Sigmoid colon (tissue), 7 donors: ENCODE measurements at places on chromosomes 12 and 14. TPM values are rescaled to one million over a fixed set of nuclear protein-coding genes. Genes with fewer than 3 reads are reported as not detected.

DNA sequence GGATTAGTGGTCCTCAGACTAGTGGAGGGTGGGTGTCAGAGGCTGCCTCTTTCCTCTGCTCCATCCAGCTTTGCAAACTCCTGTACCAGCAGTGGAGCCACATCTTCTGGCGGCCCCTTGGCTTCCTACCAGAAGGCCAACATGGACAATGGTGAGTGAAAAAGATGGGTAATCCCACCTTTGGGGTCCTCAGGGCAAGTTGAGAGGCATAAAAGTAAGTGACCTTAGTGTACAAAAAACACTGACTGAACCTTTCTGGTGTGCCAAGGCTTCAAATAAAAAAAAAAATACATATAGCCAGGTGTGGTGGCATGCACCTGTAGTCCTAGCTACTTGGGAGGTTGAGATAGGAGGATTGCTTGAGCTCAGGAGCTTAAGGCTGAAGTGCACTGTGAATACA, 9.2 kb upstream of the PIP4K2C start:
- no peak for DNase-seq

- DNase-seq, result no peak
Observed at GRCh38 chr12:42010715-42011114, 134.0 kb downstream of the GXYLT1 start.

DNA sequence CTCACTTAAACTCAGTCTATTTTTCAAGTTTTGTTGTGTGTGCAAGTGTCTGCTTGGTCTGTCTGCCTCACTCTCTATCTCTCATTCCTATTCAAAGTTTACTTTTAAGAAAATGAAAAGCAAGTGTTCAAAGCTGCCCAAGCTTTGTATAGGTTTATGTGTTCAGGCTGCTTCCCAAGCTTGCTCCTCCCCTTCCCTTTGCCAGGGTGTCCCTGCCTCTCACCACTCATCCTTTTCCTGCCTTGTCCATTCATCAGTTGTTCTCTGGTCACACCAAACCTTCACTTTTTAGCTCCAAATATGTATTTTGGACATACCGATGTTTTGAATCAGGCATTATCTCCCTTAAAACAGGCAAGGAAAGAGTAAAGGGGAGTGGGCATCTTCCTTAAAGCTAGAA, 41.3 kb downstream of the STK38L start:
- no peak for DNase-seq

GRCh38 chr14:96165493-96166436, 38.9 kb upstream of the BDKRB2 start:
- peak; percentile 26 for DNase-seq

DNA sequence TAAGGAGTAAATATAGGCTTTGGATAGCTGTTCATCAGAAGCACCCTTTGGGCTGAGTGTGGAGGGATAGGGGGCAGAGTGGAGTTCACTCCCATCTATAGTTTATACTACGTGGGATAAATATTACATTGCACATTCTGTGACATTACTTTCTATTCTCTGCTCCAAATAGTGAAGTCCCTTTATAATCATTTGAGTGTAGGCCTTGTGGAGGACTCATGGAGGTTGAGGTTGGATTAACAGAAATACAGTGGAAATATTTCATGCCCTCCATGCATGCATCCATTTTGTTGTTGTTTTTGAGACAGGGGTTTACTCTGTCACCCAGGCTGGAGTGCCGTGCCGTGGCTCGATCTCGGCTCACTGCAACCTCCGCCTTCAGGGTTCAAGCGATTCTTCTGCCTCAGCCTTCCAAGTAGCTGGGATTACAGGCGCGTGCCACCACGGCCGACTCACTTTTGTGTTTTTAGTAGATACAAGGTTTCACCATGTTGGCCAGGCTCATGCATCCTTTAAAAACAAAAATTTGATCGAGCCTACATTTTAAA, 1.4 kb downstream of the CHPT1 start:
- DNase-seq, result no peak

DNA sequence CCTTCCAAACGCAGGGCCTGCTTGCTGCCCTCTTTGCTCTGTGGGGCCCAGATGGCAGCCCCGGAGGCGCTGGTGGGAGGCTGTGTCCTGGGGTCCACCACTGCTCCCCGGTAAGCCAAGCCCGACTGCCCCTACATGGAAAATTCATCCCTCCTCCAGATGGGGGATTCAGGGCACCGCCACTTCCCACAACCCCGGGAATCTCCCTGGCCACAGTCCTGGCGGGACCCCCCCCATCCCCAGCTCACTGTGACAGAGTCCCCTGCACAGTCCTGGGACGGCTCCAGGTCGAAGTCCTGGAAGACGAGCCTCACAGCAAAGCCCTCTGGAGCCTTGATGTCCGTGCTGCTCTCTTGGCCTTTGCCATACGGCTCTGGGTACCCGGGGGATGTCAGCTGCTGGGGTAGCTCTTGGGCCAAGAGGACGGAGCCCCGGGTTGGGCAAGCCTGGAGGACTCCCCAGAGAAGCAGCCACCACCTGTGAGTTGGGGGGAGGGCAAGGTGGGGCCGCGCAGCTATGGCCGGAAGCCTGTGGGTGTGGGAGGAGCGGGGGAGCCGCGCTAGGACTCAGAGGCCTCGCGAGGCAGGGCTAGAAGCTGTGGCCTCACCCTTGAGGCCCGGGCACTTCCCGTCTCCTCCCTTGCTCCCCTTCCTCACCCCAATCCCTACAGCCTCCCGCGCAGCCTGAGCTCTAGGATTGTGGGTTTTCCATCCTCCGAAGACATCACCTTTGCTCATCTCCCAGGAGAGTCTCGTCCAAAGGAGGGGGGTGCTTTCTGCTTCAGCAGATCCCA, 815 bp downstream of the C1RL start:
- peak; percentile 91 for DNase-seq

DNA sequence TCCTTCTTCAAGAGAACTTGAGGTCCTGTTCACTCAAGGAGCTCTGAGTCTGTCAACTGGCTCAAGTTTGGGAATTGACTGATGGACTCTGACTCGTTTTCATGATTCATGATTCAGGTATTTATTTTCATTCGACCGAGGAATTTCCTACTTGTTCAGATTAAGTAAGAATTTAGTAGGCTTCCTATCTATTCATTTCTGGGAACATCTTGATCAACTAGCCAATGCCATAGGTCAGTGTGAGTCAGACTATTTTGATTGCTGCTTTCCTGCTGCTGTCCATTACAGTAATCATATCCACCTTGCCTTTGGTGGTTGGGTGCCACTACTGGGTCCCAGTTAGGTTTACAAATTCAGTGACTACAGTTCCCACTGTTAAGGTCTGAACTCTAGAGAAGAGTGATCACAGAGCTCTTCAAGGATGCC, 6.1 kb downstream of the FAM186A start:
- no peak for DNase-seq

GRCh38 chr12:131598717-131599116, 112.2 kb upstream of the SFSWAP start:
- DNase-seq, result no peak

GRCh38 chr14:46325157-46325556, 326.4 kb downstream of the RPL10L start:
- no peak for DNase-seq

- DNase-seq, result no peak
Observed at GRCh38 chr12:104569346-104570173, 112.8 kb downstream of the CHST11 start.

- no peak for DNase-seq
Observed at GRCh38 chr14:37595809-37596621, 586 bp downstream of the TTC6 start.

GRCh38 chr12:98635657-98636323, 8.8 kb downstream of the IKBIP start:
- DNase-seq, result no peak

- DNase-seq, result no peak
Observed at GRCh38 chr14:47103771-47104170, 452.2 kb upstream of the RPL10L start.

GRCh38 chr12:51342416-51342815, 4.1 kb downstream of the CELA1 start:
- DNase-seq, result no peak

GRCh38 chr12:53481939-53482586, 17.2 kb downstream of the MAP3K12 start:
- DNase-seq, result peak; percentile 68

GRCh38 chr14:36626151-36626550, 35.5 kb upstream of the PAX9 start:
- no peak for DNase-seq

- DNase-seq, result no peak
Observed at GRCh38 chr12:49388682-49389386, 21.6 kb downstream of the SPATS2 start.

DNA sequence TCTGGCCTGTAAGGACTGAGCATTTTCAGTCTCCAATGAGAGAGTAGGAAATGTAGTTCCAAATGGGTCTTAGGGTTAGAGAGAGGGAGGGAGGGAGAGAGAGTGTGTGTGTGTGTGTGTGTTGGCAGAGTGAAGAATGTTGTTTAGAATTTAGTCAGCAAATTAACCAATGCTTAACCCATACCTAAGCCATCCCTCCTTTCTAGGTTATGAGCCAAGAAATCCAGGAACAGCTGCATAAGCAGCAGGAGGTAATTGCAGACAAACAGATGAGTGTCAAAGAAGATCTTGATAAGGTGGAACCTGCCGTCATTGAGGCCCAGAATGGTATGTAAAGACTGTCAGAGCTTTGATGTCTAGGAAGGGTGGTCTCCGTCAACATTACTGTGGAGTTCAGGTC, 56.9 kb downstream of the HSP90AA1 start:
- no peak for DNase-seq

DNA sequence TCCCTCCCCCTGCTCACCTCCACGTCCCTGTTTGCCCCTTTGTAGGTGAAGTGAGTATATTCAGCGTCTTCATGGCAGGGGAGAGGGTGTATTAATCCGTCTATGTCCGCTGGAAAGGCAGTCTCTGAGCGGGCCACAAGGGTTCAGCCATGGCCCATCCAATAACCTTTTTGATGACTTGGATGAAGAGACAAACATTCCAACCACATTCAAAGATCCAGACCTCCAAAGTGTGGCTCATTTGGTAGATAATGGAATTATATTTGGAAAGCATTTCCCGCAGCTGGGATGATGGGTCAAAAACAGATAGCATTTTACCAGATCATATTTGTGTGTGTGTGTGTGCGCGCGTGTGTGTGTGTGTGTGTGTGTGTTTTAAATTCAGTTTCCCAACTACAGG, 345.9 kb downstream of the DPF3 start:
- DNase-seq, result peak; percentile 5

- DNase-seq, result no peak
Observed at GRCh38 chr14:58245562-58245961, 919 bp downstream of the PSMA3 start.

- no peak for DNase-seq
Observed at GRCh38 chr14:60346706-60347105, 97.7 kb downstream of the PPM1A start.

- no peak for DNase-seq
Observed at GRCh38 chr12:47767216-47767724, 5.8 kb upstream of the SLC48A1 start.

- DNase-seq, result no peak
Observed at GRCh38 chr12:26123482-26123980, 1.3 kb downstream of the BHLHE41 start.

- DNase-seq, result no peak
Observed at GRCh38 chr14:39168591-39168990, 1.5 kb downstream of the TRAPPC6B start.

- DNase-seq, result no peak
Observed at GRCh38 chr14:21385188-21385904, 1.5 kb upstream of the SUPT16H start.

- no peak for DNase-seq
Observed at GRCh38 chr12:82857276-82857675, 170.6 kb downstream of the TMTC2 start.

The CIROP gene
- total RNA-seq, result 0.27 TPM

The CMKLR1 gene
- total RNA-seq, result 13.2 TPM

The MMP17 gene
- 7.1 TPM for total RNA-seq
